ENCODE measurements at places on chromosomes 1 and 21.

GRCh38 chr1:163174524-163175437 is 27.9 kb downstream of the RGS5 start:
- DNase-seq: no peak

DNA sequence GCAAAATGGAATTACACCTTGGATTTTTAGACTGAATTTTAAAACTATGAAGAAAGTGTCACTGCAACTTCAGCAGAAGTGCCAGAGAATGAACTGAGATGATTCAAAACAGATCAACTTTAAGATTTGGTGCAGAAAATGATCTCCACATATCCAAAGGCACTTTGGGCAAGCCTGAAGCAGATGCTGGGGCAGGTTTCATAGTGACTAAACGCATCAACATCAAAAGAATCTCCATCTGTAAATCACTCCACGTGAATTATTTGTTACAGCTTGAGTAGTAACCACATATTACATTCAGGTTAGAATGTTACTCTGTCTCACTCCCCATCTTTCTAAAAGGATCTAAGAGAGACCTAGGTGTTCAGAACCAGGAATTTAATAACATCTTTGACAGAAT is 329.0 kb upstream of the ESRRG start:
- no peak for DNase-seq

- DNase-seq: no peak
Measured at GRCh38 chr1:66339944-66340343, 194.0 kb upstream of the SGIP1 start.

GRCh38 chr1:219538886-219539285 is 74.0 kb downstream of the ZC3H11B start:
- DNase-seq: no peak

DNA sequence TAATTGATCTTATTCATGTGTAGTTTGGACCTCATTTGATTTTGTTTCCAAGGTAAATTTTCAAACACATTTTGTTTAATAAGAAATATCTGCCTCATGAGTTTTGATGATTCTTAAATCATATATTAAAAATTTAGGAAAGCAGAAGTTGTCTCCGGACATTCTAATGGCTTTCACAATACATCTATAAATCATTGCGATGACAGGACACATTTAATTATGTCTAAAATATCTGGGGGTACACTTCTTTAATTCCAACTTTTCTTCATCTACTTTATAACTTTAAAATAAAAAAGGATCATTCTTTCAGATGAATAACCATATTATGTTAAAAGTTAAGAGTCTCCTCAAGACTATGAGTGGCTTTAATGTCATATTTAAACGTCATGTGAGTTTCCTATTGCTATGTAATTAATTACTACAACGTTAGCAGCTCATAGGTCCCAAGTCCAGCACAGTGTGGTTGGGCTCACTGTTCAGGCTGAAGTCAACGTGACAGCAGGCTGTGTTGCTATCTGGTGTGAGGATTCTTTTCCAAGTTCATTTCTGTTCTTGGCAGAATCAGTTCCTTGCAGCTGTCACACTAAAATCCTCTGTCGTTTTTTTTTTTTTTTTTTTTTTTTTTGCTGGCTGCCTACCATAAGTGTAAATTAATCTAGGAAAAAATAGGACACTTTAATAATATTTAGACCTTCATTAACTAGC is 893.5 kb downstream of the LTN1 start:
- no peak for DNase-seq

DNA sequence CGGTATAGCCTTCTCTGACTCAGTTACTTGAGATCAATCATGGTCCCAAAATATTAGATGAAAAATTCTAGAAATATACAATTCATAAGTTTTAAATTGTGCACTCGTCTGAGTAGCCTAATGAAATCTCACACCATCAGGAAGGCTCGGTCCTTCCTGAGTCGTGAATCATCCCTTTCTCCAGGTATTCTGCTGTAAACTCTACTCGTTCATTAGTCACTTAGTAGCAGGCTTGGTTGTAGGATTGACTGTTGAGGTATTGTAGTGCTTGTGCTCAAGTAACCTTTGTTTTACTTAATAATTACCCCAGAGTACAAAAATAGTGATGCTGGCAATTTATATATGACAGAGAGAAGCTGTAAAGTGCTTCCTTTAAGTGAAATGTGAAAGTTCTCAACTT is 238.7 kb downstream of the OLFM3 start:
- no peak for DNase-seq

- DNase-seq: no peak
Measured at GRCh38 chr1:87778896-87779295, 450.2 kb downstream of the LMO4 start.

GRCh38 chr21:38377165-38378088 is 120.6 kb downstream of the KCNJ15 start:
- no peak for DNase-seq

DNA sequence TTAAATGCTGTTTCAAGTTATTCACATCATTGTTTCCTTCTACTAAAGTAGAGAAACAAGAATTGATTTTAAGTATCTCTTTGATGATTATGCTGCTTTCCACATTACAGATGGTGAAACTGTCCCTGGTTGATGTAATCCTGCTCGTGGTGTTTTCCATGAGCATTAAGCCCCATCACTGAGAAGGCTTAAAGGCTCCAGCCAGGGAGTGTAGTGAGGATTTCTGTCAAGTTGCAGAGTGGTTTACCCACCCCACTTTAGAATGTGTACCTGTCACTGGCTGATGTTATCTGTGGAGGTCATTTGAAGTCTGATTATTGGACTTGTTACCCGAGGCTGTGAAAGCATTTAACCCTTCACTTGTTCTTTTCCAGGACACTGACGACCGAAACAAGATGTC is 12.9 kb downstream of the CERS2 start:
- DNase-seq: no peak

- no peak for DNase-seq
Measured at GRCh38 chr1:85934516-85934915, 222.1 kb downstream of the COL24A1 start.

DNA sequence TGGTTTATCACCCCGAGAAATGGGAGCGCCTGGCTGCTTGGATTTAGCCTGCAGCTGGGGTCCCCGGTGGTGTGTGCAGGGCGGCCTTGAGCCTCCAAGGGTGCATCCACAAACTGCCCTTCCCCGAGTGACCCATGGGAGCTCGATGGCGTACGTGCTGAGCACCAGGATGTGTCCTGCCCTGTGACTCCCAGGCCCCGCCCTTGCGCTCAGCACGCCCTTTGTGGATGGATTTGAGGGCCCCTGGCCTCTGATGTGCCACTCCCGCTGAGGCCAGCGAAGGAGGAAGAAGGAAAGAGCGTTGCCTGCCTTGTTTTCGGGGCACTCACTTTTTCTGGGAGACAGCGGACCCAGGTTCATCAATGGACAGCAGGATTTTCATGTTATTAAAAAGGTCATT is 1.7 kb upstream of the TFF3 start:
- no peak for DNase-seq

GRCh38 chr1:185517808-185518419 is 200.9 kb upstream of the IVNS1ABP start:
- DNase-seq: no peak
